ENCODE measurements at places on chromosomes 16 and 17.

- no peak for DNase-seq
Observed at GRCh38 chr16:22673421-22673831, 140.5 kb upstream of the HS3ST2 start.

GRCh38 chr17:20173091-20173490, 163.9 kb downstream of the SPECC1 start:
- DNase-seq: no peak

DNA sequence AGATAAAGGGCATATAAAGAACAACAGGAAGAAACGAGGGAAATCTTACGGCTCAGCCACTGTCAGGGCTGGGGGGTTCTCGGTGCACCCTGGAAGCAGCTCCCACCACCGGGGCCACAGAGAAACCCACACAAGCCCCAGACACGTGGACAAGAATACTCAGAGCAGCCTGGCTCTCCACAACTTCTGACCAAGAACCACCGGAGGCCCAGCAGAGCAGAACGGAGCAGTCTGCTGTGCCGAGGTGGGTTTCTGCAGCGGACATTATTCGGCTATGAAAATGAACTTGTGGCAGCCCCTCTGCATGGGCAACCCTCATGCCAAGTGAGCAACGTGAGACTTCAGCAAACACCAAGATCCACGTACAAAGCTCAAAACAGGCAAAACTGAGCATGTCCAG, 6.8 kb downstream of the DNASE1 start:
- DNase-seq: no peak

- peak; percentile 56 for DNase-seq
Observed at GRCh38 chr16:11914210-11915113, 1.3 kb downstream of the GSPT1 start.
